Muscle of arm (tissue), 14 donors: ENCODE measurements at places on chromosomes 12 and 14.

- no peak for DNase-seq
These were observed 3.2 kb upstream of the CRIP1 start for GRCh38 chr14:105483300-105484068.

- DNase-seq = no peak
These were observed 20.3 kb downstream of the RHOF start for GRCh38 chr12:121773011-121773777.

DNA sequence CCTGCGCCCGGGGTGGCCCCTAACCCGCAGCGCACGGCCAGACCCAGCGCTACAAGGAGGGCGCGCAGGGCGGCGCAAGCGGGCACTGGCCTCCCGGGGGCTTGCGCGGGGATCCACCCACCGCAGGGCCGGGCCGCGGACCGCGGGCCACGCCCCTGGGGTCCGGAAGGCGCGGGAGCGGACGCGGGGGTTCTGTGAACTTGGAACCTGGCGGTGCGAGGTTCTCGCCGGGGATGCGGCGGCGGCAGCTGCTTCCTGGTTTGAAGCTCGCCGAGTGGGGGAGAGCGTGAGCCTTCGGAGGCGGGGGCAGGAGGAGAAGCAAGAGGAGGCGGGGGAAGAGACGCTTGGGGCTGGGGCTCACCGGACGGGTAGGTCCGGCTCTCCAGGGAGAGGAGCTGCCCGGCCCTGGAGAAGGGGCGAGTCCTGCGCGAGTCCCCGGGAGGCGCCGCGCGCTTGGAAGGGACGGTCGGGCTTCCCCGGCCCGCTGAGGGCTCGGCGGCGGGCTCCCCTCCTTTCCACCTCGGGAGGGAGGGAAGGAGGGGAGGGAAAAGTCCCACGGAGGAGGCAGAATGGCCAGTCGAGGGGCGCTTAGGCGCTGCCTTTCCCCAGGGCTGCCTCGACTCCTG is at the start of gene PRKCH:
PRKCH (plus strand) TSS at position 195 of the 626 bp plus-strand sequence. CDS start 523 bp downstream, outside the sequence.
- DNase-seq = peak; percentile 29

GRCh38 chr14:28348797-28349196 is 417.8 kb upstream of the FOXG1 start:
- DNase-seq = no peak

DNA sequence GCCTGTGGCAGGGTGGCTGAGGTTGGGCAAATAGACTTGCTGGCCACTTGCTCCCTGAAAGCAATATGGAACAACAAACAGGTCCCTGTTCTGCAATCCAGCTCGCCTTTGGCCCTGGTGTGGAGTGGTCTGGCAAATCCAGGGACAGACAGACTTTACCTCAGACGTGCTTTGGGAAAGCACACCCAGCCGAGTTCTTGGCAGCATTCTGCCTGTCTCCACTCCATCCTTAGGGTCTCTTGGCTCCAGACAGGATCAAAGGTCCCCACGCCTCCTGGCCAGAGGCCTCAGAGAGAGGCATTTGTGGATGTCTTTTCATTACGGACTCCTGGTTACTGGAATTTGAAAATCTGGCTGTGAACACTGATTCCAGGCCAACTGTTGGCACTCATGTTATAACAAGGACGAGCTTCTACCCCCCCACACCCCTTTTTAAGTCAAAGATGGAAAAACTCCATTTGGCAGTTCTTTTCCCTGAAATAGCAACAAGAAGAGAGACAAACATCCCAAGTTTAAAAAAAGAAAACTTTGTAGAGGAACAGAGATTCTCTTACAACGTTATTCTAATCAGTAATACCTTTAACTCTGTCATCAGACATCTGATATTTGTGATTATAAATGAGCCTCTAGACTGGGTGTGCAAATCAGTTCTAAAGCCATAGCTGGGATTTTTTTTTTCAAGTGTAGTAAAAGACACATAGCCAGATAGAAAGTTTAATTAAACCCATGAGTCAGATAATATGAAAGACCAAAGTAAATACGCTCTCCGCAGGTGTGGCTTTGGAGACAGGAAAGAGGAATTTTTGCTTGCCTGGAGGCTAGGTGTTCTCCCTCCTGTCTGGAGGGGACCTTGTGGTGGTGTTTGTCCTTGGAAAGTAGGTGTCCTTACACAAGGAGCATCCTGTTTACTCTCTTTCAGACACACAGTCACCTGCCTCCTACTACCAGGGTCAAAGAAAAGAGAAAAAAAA is 60.7 kb downstream of the GALNT8 start:
- peak; percentile 25 for DNase-seq

DNA sequence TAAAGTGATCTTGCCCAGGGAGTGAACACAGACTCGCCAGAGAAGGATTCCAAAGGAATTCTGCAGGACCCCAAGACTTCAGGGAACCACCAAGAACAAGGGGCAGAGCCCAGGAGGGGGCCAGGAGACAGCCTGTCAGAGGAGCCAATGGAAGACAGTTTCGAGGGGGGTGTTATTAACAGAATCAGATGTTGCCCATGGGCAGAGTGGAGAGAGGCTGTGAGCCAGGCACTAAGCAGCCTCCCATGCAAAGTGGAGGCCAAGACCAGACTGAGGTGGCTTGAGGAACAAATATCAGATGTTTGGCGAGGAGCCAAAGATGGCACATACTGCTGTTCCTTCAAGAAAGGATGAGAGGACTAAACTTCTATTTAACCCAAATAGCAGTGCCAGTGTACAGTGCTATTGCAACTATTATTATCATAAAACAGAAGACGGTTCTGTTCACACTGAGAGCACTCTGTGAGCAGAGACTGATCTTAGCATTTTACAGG is 12.6 kb downstream of the APPL2 start:
- no peak for DNase-seq

- no peak for DNase-seq
These were observed 11.3 kb upstream of the RABGGTA start for GRCh38 chr14:24282736-24283135.

GRCh38 chr14:32254952-32255679 is 52.0 kb upstream of the RNU6-8 start:
- peak; percentile 79 for DNase-seq

- no peak for DNase-seq
These were observed 121.9 kb downstream of the TBX5 start for GRCh38 chr12:114284041-114284440.

GRCh38 chr14:98198385-98198784 is 1073.6 kb downstream of the BCL11B start:
- DNase-seq = no peak

- DNase-seq = peak; percentile 4
These were observed 148.7 kb downstream of the MDGA2 start for GRCh38 chr14:47526591-47527244.

DNA sequence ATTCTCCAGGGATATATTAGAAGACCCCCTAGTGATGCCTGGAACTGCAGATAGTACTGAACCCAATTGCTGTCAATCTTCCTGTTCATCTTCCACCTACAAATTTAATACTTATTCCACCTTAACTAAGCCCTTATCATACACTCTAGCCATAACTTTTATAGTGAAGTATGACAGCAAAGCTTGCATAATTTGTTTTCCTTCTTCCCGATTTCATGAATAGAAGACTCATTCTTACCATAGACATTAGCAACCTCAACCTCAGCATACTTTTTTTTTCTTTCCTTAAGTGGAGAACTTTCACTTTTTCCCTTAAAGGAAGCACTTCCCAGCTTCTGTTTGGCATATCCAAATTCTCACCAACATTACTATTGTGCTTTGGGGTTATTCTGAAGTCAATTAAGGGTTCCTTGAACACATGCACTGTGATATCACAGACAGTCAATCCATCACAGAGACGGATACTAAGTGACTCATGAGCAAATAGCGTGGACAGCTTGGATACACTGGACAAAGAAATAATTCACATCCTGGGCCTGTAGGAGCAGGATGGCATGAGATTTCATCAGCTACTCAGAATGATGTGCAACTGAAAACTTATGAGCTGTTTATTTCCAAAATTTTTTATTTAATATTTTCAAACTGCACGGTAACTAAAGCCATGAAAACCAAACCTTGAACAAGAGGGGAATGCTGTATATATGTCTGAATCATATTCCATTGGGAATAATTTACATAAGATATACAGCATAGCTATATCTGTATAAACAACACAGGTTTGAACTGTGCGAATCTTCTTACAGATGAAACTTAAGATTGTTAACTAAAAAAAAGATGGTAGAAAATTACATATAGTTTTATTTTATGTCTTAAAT is 63.9 kb downstream of the SYT1 start:
- DNase-seq = no peak

DNA sequence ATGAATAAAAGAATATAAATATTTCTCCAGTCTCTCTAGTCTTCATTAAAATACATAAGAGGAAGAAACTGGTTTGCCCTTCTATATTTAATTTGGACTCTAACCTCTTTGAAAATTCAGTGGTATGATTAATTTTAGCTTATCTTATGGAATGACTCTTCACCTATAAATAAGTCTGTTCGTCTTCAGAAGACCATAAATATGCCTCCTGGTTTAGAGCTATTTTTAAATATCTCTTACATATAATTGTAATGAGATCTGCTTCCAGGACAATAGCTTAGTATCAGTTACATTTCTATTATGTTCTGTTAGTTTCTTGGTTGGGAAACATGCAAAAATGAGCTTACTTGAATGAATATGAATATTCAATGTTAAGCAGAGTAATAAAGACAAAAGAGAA is 257.5 kb upstream of the HMGA2 start:
- DNase-seq = no peak

GRCh38 chr12:105864901-105865300 is 273.9 kb downstream of the NUAK1 start:
- DNase-seq = no peak

GRCh38 chr12:53561590-53561953 is 54.3 kb upstream of the NPFF start:
- DNase-seq = no peak

GRCh38 chr12:26239122-26239851 is 43.9 kb downstream of the SSPN start:
- peak; percentile 26 for DNase-seq

- no peak for DNase-seq
These were observed 28.7 kb downstream of the MLXIP start for GRCh38 chr12:122107261-122107660.

GRCh38 chr14:35343702-35344101 is 51.5 kb downstream of the PSMA6 start:
- DNase-seq = no peak
